ENCODE measurements at places on chromosomes 4 and X.
A peak's percentile ranks its signal among the peaks of the same experiment; 100 is the strongest.

GRCh38 chr4:182354867-182355266, 111.7 kb downstream of the TENM3 start:
- DNase-seq, result no peak

DNA sequence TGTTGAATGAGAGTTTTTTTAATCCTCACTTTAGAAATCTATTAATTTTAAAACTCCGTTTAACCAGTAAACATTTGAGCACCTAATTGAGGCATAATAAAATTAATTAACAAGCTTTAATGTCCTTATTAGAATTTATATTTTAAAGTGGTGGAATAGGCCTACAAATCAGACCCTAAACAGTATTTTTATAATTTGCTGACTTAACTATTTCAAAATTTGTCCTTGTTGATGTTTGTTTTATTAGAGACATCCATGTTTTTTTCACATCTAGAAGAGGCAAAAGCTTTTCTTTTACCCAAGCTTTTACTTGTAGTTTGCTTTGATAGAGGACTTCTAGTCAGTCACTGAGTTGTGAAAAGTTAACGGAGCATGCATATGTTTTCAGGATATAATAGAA, 3.8 kb downstream of the SAP30 start:
- DNase-seq, result no peak

GRCh38 chr4:165055601-165056000, 1.9 kb downstream of the TRIM75 start:
- no peak for DNase-seq

GRCh38 chr4:2071912-2072867, 13.1 kb downstream of the NAT8L start:
- no peak for DNase-seq

- peak; percentile 54 for DNase-seq
Observed at GRCh38 chr4:74473155-74473811, 28.3 kb downstream of the AREG start.

GRCh38 chrX:111352424-111352823, 59.6 kb downstream of the DCX start:
- no peak for DNase-seq

DNA sequence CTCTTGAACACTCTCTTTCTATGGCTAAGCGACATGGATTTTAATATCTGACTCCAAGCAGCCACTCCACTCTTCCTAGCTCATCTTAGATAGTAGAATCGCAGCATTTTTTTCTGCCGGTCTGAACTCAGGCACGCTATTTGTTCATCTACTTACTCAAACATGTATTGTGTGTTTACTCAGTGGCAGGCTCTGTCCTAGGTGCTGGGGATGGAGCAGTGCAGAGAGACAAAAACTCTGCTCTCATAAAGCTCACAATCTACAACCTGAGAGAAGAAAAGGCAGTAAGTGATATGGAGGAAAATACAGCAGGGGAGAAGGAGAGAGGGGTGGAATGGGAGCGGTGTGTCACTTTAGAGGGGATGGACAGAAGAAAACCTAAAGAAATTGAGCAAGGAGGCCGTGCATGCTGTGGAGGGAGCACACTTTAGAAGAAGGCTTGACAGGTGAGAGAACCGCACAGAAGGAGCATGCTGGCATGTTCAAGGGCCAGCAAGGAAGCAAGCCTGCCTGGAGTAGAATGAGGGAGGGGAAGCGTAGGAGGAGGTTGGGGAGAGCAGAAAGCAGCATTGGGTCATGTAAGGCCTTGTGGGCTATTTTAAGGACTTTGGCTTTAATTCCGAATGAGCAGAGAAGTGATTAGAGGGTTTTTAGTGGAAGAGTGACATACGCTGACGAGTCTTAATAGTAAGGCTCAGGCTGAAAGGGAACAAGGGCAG, 132.0 kb downstream of the ANK2 start:
- DNase-seq, result no peak

- DNase-seq, result no peak
Observed at GRCh38 chr4:11415409-11416070, 13.2 kb downstream of the HS3ST1 start.
